Nucleus accumbens (tissue), 56 donors: ENCODE measurements at places on chromosomes 7 and 10.
A peak's percentile ranks its signal among the peaks of the same experiment; 100 is the strongest.

DNA sequence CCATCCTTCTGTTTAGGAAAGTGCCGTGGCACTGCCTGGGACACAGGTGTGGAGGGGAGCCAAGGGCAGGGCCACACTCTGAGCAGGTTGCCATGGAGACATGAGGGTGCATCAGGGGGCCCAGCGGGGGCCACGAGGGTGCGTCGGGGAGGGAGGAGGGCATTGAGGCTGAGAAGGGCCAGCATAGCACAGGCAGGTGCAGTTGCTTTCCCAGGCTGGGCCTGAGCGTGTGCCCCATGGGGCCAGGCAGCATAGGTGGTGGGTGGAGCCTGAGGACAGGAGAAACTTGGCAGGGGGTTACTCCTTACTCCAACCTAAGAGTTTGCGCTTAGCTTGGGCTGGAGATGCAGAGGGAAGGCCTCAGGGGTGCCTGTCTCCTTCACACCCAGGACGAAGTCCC lies 15.2 kb downstream of the YKT6 start:
- DNase-seq, result no peak

DNA sequence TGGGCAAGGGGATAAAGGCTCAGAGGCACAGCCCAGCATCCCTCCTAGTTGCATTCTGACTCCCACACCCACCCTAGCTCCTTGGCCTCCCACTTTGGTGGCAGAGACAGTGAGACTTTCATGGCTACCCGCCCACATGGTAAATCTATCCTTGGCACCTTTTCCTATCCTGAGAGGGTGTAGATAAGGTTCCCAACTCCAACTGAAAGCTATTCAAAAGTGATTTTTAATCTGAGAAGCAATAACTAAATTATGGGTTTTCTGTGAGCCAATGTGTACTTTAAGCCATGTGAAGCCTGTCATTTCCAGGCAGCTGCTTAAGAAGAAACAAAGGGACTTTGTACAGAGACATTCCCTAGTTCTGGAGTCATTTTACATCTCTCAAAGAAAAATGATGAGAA lies 9.1 kb downstream of the LAMB1 start:
- no peak for DNase-seq

DNA sequence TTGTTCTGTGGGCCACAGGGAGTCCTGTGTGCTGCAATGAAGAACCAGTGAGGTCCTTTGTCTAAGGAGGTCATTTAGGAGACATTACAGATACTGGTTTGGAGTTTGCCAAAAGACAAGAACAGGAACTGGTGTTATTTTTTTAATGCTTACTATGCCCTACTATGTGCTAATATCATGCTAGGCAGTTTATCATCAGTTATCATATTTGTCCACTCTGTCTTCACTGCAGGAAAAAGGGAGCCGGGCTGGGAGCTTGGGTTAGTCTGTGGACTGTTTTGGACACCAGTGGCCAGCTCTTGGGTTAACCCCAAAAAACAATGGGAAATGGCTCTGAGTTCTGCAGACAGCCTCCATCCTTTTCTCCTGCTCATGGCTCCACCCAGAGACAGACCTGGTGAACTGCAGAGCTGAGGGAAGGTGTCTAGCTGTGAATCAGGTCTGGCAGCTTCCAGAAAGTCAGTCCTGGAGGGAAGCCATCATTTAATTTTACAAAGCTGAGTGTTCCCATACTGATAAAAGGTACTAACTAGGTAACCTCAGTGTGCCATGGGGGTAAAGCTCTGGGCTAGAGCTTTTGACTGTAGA lies 101.2 kb upstream of the ZNF746 start:
- DNase-seq, result peak; percentile 8

- no peak for DNase-seq
These were observed 43.4 kb downstream of the CAMK2B start for GRCh38 chr7:44281811-44282600.

DNA sequence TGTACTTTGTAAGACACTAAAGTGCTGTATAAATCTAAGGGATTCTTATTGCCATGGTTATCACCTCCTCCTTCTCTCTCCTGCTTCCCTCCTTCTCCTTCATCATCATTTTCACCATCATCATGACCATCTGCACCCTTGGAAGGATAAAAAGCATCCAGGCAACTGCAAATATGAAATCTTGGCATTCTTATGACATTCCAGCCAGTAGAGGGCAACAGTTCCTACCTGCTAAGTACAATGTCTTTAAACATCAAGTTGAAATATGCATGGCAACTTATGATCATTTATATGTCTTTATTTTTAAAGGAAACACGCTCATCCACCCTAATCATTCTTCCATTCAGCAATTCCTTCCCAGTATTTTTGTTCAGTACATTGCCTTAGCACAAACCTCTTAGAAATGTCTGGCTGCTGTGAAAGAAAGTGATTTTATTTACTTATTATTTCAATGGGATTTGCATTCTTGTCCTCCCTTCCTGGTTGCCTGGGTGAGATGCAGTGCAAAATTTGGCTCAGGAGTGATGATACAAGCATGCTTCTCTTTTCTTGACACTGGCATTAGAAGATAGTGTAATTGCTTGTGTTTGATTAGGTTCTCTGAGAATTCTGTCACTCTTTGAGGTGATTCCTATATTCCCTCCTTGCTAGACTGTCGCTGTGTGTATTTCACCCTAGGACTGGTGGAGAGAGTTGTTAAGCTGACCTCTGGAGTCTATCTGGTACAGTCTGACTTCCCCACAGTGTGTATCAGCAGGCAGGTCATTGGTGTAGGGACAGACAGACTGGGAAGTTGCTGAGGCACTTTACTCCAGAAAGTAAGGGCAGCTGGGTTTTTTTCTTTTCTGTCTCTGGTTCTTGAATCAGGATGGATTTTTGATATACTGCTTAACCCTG lies 188.5 kb upstream of the BMPER start:
- no peak for DNase-seq
